ENCODE measurements at places on chromosomes 7 and 10. TPM values are rescaled to one million over a fixed set of nuclear protein-coding genes. Genes with fewer than 3 reads are reported as not detected.

AMPH gene
- 20.3 TPM for total RNA-seq

TRIM73 gene
- total RNA-seq = 0.49 TPM

OR2A7 gene
- total RNA-seq = 4.9 TPM

CDHR1 gene
- total RNA-seq = not detected

CFAP46 gene
- total RNA-seq = not detected

BMPER gene
- 6.1 TPM for total RNA-seq

WDFY4 gene
- 8.5 TPM for total RNA-seq

CHAT gene
- not detected for total RNA-seq

TRIM50 gene
- total RNA-seq = 0.34 TPM

GALNT17 gene
- total RNA-seq = 1.3 TPM

RSPH10B2 gene
- not detected for total RNA-seq

SPDYE2 gene
- not detected for total RNA-seq

SHTN1 gene
- 20.4 TPM for total RNA-seq

LRRC61 gene
- total RNA-seq = 8.4 TPM

CDC14C gene
- not detected for total RNA-seq

SUN3 gene
- not detected for total RNA-seq

CNOT4 gene
- 19.2 TPM for total RNA-seq

TAF5 gene
- 3.8 TPM for total RNA-seq

PTPRN2 gene
- total RNA-seq = 4.6 TPM

ZKSCAN5 gene
- total RNA-seq = 7.0 TPM

LIPK gene
- total RNA-seq = not detected

SLC26A3 gene
- total RNA-seq = 0.33 TPM

DBNL gene
- total RNA-seq = 133 TPM

TMEM139 gene
- total RNA-seq = 11.9 TPM
